ENCODE measurements at places on chromosomes 5 and 9.

DNA sequence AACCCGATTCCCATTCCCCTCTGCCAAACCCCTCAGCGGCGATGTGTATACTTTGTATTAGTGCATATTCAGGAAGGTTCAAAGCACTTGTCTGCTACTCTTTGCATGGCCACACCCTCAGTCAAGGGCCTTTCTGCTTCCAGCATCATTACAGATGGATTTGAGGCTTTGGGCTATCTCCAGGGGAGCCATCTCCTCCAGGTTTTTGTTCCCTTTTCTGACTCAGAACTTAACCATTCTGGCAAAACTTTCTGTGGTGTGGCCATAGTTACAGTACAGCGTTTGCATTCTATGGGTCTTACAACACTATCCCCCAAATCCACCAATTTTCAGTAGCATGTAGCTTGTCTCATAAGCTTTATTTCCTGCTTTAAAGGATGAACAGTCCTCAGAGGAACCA, 36.0 kb upstream of the SVEP1 start:
- DNase-seq, result no peak

DNA sequence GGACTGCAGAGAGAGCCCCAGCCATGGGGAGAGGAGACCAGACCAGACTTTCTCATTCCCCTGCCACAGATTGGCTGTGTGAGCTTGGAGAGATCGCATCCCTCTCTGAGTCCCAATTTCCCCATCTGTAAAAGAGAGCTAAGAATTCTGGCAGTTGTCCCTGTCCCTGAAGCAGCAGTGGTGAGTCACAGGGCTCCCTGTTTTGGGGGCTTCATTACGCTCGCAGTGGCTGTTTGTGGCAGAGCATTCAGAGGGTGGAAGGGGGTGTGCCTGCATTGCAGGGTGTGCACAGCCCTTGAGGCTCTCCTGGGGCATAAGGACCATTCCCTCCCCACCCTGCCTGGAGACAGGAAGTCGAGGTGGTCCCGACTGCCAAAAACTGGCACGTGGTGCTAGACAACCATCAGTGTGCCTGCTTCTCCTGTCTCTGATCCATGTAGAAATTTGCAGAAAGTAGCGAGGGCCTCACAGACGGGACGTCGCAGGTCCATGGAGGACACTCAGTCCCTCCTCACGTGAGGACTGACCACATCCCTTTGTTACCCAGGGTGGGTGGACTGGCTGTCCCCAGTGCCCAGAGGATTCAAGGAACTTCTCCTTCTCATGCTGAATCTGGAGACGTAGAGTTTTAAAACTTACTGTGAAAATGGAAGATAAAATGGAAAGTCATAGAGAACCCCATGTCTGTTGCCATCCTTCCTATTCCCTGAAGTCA, 35.3 kb downstream of the HRH2 start:
- no peak for DNase-seq

- DNase-seq, result no peak
Measured at GRCh38 chr9:78214492-78214891, 21.4 kb upstream of the CEP78 start.

DNA sequence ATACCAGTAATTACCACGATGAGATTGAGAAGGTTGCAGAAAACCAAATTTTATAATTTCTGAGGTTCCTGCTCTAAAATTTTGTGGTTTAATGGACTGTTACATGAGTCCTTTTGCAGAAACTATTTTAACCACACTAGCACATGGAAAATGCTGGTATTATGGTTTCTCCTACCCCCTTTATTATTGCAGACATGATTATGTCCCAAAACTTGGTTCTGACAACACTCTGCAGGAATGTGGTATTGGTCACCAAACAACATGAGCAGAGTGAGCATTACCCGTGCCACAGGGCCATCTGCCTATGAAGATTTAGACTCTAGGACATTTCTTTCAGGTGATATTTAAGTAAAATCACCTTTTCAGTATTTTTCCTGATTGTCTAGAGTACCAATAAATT, 2.8 kb upstream of the ECM2 start:
- DNase-seq, result no peak

GRCh38 chr9:98879963-98880310, 63.8 kb upstream of the COL15A1 start:
- no peak for DNase-seq

- DNase-seq, result no peak
Measured at GRCh38 chr5:107517185-107518033, 153.3 kb downstream of the EFNA5 start.

DNA sequence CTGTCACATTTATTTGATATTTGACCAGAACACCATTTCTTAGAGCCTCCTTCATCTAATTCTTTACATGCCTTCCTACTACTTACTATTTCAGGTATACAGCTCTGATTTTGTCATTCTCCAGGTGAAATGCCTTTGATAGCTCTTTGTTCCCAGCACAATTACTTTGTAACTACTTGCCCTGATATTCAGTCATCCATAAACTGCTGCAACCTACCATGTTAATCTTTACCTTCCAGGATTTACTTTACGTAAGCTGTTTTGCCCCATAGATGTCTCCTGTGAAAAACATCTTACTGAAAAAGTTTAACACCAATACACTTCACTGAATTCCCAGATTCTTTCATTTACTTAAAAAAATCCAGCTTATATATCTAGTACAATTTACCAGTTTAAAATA, 443.8 kb upstream of the CYLC2 start:
- DNase-seq, result no peak

DNA sequence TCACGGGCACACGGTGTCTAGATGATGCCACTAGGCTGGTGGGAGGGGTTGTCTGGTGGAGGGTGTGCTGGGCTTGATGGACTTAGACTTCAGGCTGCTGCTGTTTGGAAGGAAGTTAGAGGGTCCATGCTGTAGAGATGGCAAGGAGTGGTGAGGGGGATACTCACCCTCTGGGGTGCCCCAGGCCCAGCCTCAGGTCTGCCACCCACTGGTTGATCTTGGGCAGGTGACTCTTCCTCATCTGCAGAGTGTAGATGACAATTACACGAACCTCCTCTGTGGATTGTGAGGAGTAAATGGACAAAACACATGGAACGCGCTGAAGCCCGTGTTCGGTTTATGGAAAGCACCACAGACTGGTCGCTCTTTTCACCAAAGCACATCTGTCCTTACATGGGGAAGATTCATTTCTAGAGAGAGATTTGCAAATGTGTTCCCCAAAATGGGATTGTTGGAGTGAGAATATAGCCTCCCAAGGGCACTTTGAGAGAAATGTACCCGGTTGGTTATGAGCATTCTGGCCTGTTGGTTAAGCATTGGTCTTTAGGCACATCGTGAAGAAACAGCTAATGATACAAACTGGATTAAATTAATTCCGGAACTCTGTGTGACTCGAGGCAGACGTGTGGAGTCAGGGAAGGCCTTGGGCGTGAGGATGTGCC, 58.2 kb downstream of the ZNF618 start:
- no peak for DNase-seq

GRCh38 chr5:111813537-111813936, 56.5 kb upstream of the NREP start:
- no peak for DNase-seq

GRCh38 chr5:11045411-11045810, 284.4 kb upstream of the DAP start:
- DNase-seq, result no peak

DNA sequence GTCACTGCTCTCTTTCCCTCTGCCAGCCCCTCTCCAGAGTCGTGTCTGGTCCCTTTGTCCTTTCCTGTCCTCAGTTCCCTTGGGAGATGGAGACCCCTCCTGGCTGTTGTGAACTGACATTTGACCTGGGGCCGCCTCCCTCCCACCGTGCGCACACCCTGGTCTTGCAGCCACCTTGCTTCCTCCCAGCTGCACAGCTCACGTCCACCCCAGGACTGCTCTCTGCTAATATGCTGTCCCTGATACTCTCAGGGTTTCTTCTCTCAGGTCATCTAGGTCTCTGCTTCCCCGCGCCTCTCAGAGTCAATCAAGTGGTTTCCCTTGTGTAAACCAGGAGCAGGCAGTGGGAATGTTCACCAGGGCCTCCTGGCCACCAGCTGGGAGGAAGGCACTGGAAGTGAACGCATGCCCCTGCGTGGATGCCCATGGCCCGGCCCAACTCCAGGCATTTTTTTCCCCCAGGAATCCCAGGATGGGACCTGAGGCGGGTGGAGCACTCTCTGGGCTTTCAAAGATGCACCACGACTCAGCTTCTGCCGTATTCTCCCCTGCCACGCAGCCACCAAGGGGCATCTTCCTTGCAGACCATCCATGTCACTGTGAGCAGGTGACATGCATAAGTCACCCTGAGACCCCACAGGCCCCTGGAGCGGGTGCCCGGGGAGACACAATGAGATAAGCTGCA, 142.4 kb downstream of the OLFM1 start:
- no peak for DNase-seq

- no peak for DNase-seq
Measured at GRCh38 chr5:60945813-60946187, 795 bp downstream of the NDUFAF2 start.

GRCh38 chr5:180090769-180091546, 19.4 kb upstream of the RNF130 start:
- DNase-seq, result no peak

DNA sequence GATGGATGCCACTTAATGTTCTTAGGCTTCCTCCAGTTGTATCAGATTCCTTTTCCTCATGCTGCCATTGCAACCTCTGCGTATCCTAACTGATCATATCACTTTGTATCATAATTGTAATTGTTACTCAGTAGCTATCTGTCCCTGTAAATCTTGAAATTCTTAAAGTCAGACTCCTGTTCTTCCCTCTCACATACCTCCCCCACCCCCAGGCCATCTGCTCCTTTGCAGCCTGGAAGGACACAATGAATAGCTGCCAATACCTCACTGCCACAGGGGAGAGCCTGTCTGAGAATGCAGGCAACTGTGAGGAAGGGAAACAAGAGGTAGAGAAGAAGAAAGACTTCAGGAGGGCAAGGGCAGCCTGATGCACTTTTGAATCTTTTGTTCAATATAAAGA, 228.5 kb downstream of the ENC1 start:
- no peak for DNase-seq

DNA sequence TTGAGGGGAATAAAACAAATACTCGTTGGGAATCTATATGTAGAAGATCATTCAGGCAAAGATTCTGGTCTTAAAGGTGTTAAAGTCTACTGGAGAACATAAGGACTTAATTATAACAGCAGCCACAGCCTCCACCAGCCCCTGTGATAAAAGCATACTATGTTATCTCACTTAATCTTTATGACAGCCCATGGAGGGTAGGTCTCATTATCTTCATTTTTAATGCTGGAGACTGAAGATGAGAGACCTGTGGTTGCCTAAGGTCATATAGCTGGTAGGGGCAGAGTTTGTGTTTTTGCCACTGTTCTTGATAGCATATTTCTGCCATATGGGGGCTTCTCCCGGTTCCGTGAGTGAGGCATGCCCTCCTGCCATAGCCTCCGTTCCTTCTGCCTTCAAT, 88.7 kb downstream of the TRIO start:
- DNase-seq, result no peak

GRCh38 chr9:76297721-76298239, 96.4 kb downstream of the RFK start:
- DNase-seq, result no peak

DNA sequence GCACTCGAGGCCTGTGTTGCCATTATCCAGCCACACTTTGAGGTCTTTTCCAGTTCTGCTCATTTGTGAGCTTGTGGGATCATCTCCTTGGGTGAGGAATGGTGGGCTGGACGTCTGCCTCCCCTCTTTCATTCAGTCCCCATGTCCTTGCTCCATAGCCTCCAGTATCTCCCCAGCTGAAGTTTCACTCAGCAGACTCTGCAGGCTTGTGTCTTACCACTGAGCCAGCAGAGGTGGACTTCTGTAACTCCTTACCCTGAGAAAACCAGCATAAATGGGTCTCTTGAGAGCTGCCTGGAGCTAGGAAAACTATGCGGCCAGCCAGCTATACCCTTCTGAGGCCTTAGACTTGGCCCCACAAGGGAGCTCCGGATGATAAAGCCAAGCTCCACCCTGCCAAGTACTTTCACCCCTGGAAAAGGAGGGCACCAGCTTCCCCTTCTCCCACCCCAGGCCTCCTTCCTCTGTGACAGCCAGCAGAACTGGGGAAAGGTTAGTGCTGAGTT, 12.2 kb downstream of the IRF1 start:
- DNase-seq, result no peak

DNA sequence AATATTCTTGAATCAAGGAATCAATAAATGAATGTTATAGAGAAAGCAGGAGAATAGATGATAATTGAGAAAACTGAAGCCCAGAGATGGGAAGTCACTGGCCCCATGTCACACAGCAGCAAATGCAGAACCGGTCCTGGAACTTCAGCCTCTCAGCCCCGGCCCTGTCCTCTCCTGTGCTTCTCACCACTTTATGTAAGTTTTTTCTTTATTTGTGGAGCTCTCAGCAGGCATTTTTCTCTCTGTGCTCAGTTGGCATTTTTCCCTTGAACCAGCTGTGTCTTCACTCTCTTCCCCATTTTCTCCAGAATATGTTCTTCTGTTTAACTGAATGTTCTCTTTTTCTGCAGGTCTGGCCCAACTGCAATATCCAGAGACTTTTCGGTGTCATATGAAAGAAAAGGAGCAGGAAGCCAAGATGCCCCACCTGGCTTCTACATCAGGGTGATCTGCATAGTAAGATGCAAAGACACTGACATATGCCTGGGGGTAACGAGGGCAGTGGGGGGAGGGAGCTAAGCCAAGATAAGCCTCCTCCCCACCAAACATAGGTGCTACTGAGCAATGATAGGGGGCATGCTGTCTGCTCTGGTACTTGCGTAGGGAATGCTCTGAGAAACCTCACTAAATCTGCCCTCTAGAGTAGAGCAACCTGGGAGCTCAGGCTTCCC, 12.8 kb upstream of the LCP2 start:
- no peak for DNase-seq

- DNase-seq, result no peak
Measured at GRCh38 chr5:178273665-178274541, 41.3 kb upstream of the PHYKPL start.

DNA sequence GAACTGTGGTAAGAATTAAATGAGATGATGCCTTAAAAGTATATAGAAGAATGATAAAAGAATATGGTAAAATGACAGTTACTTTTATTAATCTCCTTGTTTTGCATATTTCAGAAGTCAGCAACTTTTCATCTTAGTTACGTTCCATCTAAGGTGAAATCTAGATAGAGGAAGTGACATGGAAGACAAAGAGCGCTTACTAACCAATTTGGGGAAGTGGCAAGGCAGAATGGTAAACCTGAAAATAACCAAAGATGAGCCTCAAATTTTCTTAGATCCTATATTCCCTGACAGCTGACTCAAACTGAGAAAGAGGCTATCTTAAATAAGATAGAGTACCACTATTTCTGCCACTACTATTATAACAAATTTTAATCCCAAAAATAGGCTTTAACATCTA, 52.5 kb downstream of the FGF10 start:
- no peak for DNase-seq

DNA sequence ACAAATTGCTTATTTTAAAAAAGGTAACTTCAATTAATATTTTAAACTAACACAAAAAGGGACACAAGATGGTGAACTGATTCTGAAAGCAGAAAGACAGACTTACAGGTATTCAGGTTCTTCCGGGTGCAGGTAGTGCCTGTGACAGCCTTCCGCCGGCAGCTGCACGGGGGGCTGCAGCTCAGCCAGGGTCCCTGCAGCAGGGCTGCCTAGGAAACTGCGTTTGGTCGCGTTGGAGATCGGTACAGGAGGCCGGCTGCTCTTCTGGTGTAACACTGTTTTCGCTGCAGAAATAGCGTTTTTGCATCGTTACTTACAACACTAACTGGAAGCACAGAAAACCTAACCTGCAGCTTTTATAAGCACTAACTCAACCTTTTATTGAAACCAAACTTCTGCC, 80.0 kb downstream of the CAMSAP1 start:
- no peak for DNase-seq

- DNase-seq, result no peak
Measured at GRCh38 chr5:154627698-154628678, 127.2 kb upstream of the LARP1 start.

Measured in GM19239 (cell line).